ENCODE measurements at places on chromosomes 11 and 22. TPM values are rescaled to one million over a fixed set of nuclear protein-coding genes. Genes with fewer than 3 reads are reported as not detected.

FIBIN gene
- 8.6 TPM for total RNA-seq

CCDC81 gene
- total RNA-seq: 0.32 TPM

SAA1 gene
- 6.9 TPM for total RNA-seq

BRSK2 gene
- total RNA-seq: 0.67 TPM

- DNase-seq: no peak
Observed at GRCh38 chr11:134464981-134465730, 53.1 kb upstream of the B3GAT1 start.

All from Right ventricle myocardium superior (tissue), 1 donor.